Fibroblast of skin of right quadriceps (primary cell): ENCODE measurements at places on chromosomes 1 and 21.

GRCh38 chr1:162169031-162169790, 99.7 kb downstream of the NOS1AP start:
- DNase-seq, result peak; percentile 75

GRCh38 chr1:190949939-190950338, 472.3 kb upstream of the BRINP3 start:
- no peak for DNase-seq

DNA sequence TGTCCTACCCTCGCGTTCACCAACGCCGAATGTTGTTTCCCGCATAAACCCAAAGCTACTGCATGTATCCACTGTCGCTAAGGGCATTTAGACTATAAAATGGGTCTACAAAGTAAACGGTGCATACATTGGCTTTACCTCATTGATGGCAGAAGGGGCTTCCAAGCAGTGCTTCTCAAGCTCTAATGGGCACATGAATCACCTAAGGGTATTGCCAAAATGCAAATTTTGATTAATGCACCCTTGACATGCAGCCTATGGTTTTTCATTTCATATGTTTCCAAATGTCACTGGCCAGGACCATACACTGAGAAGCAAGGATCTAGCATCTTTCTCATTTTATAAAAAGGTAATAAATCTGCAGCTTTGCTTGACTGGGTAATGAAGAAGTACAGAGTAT, 2.7 kb downstream of the OR6F1 start:
- DNase-seq, result no peak

DNA sequence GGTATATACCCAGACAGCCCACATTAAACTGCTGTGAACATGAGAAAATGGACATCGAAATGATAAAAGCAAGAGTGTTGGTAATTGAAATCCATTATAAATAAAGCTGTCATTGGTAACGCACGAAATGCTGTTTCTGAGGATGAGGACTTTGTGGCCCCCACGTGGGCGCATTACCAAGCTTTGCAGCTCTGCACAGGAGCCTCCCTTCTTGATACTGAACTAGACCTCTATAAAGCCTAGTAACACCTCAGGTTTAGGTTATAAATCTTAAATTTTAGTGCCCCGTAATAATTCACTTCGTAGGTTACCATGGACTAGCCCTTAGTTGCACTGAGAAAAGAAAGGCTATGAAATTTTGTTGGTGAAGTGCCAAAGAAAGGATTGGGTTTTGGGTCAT, 45.4 kb downstream of the ADARB1 start:
- no peak for DNase-seq

DNA sequence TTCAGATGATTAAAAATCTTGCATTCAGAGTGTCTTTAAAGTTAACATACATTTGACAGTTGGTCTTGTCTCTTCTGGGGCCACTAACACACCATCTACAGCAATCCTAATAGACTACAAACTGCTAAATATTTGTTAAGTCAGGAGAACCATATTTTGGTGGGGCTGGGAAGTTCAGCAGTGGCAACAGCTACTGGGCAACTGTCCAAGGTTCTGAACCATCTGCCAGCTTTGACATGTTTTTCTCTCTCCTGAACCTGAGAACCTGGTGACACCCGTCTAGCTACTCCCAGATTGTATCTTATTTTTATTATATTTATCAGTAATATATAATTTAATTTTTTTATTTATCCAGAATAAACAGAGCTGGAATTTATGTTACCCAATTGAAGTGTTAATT, 199.0 kb upstream of the DPYD start:
- DNase-seq, result peak; percentile 38

DNA sequence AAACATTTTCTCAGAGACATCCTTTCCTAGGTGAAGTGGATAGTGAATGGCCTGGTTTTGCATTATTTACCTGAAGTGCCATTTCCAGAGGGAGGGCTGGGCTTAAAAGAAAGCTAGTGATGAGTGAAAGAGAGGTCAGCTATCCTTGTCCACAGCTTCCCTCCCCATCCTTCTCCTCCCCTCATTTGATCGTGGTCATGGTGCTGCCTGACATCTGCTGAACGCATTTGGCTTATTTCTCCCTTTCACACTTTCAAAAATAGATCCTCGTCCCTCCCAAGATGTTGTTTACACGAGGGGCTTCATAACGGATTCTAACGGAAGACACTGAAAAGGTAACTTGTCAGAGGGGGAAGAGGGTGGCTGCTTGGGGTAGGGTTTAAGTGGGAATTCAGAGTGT, 66.1 kb downstream of the PRRX1 start:
- DNase-seq, result no peak

GRCh38 chr1:22104865-22105437, 37.9 kb downstream of the WNT4 start:
- DNase-seq, result no peak

- DNase-seq, result peak; percentile 16
Measured at GRCh38 chr1:20727746-20728316, 4.7 kb downstream of the SH2D5 start.

GRCh38 chr1:94156096-94156625, 35.2 kb upstream of the ABCA4 start:
- DNase-seq, result no peak

GRCh38 chr1:22747021-22747734, 36.5 kb downstream of the EPHB2 start:
- DNase-seq, result peak; percentile 79

DNA sequence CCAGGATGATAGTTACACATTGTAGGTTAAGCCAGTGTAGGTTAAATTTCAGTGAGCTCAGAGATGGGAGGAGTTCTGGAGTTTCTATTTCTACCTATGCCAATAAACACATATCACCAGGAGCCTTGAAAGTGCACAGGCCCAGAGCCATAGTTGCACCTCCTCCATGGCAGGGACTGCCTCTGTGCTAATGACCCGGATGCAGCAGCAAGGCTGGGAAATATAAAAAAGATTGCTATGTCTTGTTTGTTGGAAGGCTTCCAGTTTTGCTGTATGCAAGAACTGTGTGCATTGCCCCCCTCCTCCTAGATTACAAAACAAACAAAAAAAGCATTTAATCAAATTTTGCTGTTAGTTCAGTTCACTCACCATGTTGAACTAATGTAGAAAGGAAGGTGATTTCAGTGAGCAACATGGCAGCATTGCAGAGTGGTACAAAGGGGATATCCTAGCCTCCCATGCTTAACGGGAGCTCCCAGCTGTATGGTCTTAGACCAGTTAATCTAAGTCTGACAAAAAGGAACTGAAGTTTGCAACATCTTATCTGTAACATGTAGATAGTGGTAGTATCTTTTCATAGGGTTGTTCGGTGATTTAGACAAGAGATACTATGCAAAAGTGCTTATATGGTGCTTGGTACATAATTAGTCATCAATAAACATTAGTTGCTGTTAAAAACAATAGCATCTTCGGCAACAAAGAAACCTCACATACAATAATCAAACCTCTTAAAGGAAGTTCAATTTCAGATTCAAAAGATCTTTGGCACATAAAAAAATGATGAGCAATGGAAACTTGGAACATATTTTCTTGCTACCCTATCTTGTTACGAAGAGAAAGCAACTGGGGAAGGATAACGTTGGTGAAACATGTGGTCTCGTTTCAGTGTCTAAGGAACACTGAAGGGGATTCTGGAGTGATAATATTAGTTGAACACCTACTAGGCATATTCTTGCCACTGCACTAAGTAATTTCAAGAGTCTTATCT, 309.5 kb downstream of the ASTN1 start:
- no peak for DNase-seq
